ENCODE measurements at places on chromosomes 12 and 14. TPM values are rescaled to one million over a fixed set of nuclear protein-coding genes. Genes with fewer than 3 reads are reported as not detected.
A peak's percentile ranks its signal among the peaks of the same experiment; 100 is the strongest.

GRCh38 chr14:31456841-31457664 lies at the start of gene DTD2:
TSS of gene DTD2 (minus strand) at chr14:31457506. CDS start at chr14:31457393, 113 bp downstream.
- peak; percentile 83 for DNase-seq

Gene SMIM41
- 0.13 TPM for total RNA-seq

DNA sequence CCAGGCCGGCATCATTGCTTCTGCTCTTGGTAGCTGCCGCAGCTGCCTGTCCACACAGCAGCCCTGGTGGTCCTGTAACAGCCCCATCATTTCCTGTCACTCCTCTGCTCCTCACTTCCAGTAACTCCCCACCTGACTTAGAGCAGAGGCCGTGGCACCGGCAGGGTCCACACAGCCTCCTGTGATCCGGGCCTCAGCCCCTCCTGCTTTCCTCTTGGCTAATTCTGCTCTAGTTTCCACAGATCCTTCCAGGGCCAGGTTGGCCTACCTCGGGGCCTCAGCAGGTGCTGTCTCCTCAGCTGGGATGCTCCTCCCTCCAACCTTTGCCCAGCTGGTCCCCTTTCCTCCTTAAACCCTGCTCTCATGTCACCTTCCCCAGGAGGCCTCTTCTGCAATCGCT lies 80.2 kb downstream of the FZD10 start:
- DNase-seq: no peak

DNA sequence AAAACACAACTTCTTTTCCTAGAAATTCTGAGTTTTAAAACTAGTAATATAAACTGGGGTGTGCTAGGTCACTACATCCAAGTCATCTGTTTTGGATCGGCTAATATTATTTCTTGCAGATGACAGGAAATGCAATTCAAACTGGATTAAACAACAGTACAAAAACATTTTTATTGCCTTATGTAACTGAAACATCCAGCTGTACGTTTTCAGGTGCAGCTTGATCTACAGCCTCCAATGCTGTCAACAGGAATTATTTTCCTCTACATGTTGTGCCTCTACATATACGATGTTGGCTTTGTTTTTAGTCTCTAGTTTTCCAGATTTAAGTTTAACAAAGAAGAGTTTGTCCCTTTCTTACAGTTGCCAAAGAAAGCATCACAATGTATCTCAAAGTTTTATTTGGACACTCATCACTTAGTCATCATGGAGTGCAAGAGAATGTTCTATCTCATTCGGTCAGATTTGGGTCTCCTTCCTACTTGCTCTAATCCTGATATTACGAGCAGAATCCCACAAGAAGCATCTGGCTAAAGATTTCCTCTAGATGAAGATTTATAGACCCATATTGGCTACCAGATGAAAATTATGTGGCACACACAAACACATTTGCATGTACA lies 326.7 kb downstream of the SLC6A15 start:
- DNase-seq: no peak

DNA sequence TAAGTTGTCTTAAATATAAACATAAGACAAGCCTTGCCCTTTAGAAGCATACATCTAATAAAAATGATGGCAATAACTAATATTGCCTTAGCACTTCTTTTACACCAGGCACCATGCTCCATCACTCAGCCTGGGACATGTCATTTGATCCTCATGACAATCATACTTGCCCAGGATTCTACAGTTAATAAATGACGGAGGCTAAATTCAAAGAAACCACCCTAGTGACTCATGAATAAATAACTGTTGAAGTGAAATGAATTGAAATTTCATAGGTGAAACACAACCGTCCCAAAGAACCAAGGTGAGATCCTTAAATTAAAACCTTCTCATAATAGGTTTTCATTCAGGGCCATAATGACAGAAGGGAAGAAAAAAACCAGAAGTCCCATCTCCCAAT lies 89.5 kb downstream of the GRIN2B start:
- DNase-seq: no peak

Gene ANO6
- 23.2 TPM for total RNA-seq

Gene PRIM1
- total RNA-seq: 3.7 TPM

DNA sequence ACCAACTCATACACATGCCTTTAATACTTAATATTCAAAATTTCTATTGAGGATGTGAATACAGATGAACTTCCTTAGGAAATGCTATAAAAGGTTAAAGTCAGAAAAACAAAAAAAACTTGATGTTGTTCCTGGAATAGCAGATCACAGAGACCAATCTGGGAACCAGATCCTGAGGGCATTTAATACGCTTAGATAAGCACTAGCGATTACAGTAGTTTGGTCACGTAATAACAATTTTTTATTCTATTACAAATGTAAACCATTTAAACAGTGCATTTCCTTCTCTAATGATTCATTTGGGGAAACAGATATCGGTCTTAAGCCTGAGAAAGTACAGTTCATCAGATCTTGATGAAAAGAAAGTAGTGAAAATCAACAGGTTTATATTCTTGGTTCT lies 30.8 kb upstream of the ABCC9 start:
- peak; percentile 44 for DNase-seq

Gene NFATC4
- total RNA-seq: 4.7 TPM

Gene ACOT6
- not detected for total RNA-seq

DNA sequence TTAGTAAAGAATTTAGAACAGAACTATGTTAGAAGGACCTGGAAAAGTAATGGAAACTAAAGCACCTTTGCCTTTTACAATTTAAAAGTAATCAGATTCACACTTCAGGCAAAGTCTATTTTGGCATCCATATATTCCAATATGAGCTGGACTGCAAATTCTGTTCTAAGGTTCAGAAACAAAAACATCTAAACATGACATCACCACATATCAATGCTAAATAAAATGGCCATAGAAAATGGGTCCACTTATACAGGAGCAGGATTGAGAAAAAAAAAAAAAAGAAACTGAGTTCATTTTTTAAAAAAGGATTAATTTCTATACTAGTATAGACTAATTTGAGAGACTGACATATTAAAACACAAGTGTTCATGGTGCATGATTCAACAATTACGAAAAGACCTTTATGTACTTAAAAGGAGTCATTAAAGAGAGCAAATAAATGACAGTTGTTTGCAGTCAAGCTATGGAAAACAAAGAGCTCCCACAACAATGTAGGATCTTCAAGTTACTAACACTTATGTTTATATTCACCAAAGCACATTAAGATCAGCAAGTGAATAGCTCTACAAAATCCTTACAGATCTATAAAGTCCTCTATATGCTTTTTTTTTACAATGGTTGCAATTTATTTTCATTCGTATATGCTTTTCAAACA lies 45.7 kb downstream of the DICER1 start:
- DNase-seq: peak; percentile 21

DNA sequence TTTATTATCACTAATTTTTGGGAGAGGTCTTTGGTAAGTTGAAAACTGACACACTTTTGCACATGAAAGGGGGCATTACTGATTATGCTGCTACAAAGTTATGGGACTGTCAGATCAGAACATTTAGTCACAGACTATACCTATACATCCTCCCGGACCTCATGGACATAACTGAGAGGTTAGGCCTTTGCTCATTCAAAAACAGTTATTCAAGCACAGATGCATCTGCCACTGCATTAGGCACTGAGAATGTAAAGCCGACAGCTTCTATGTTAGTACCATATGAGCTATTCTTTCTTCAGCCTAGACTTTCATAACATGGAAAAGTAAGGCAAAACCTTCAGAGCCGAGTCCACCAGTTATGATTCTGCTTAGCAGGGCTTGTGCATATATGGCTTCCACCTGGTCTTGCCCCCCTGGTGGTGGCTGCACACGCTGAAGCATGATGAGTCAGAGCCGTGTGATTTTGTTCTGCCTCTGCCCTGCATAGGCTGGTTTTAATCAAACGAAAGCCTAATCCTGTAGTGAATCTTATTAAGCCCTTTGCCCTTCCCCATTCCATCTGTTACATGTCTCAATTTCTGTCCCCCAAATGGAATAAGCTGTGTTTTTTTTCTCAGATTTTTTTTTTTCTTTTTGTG lies 21.8 kb upstream of the RNU6-8 start:
- DNase-seq: peak; percentile 68

Gene COPZ1
- total RNA-seq: 89.5 TPM

Gene FAM181A
- not detected for total RNA-seq

DNA sequence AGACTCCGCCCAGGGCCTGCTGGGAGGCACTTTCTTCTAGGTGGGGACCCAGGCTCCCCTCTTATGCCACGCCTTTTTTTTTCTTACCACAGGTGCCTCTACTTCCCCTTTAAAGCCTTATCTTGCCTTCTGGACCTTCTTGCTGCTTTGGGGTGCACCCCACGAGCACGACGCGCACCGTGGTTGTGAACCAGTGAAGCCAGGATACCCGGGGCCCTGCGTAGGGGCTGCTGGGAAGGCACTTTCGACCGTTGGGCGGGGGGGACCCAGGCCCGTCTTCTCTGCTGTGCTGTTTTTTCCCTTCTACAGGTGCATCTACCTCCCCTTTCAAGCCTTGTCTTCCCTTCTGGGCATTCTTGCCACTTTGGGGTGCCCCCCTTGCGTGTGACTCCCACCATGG lies 305.4 kb downstream of the ALG10 start:
- DNase-seq: no peak

DNA sequence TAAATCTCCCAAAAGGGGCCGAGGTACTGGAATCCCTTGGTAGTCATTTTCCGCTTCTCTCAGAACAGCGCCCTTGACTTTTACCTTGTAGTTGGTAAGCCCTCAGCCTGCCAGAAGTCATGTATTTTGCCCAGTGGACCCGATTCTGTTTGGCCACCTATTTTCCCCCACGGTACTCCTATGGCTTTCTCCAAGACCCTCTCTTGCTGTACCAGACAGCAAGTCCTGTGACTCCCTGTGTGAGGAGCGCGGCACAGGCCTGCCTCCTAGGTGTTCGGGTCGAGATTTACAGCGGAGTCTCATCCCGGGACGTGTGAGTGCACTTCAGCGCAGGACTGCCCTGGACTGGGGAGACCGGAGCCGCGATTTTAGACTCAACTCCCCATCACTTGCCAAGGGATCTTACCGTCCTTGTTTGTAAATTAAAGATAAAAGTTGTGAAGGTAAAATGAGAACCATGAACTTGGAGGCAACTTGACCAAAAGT lies 1.1 kb upstream of the MBD6 start:
- DNase-seq: peak; percentile 52

GRCh38 chr14:97688631-97689336 lies 891.6 kb downstream of the VRK1 start:
- no peak for DNase-seq

Gene IQSEC3
- total RNA-seq: not detected

Gene IRF9
- total RNA-seq: 28.7 TPM

GRCh38 chr14:53034688-53035230 lies 83.9 kb upstream of the FERMT2 start:
- no peak for DNase-seq

DNA sequence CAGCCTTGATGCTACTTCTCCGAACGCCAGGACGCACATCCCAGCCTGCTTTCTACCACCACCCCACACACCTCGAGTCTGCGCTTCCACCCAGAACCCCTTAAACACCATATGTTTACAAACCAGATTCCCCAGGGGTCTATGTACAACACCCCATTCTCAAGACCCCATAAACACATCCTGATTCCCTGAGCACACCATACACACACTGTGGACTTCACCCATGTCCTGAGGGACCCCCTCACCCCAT lies 733 bp downstream of the TTC7B start:
- DNase-seq: no peak

Data from bronchial epithelial cell (primary cell).